CD4-positive, alpha-beta T cell treated with Interleukin-4 for 4 hours (primary cell): ENCODE measurements at places on chromosomes 11 and 22.

DNA sequence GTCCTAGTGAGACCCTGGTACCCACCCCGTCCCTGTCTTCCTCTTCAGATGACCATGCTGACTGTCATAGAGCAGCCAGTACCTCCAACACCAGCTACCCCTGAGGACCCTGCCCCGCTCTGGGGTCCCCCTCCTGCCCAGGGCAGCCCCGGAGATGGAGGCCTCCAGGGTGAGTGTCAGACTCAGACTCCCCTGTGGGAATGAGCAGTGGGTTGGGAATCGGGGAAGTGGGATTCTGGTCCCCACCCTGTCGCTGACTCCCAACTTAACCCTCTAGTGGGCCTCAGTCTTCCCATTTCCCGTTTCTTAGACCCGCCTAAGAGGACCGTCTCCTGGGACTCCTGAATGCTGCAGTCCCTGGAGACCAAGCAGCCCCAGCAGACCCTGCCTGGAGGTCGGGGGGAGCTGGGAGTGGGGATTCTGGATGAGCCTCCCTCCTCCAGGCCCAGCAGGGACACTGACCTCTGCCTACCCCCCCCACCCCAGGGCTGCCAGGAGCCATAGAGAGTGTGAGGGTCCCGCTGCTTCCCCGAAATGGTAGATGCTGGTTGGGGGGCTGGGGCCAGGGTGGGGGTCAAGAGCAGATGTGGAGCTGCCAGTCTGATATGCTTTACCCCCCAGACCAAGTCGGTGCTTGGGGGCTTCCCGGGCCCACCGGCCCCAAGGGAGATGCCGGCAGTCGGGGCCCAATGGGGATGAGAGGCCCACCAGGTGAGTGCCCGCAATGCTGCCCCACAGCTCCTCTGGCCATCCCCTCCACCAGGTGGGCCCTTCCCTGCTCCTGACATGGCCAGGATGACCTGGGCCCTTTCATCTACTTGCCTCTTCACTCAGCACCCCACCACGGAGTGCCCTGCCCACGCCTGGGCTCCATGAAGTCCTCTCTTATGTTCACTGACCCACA lies 25.5 kb downstream of the EMID1 start:
- no peak for DNase-seq

- DNase-seq: no peak
Observed at GRCh38 chr11:44518968-44519550, 46.4 kb upstream of the CD82 start.

DNA sequence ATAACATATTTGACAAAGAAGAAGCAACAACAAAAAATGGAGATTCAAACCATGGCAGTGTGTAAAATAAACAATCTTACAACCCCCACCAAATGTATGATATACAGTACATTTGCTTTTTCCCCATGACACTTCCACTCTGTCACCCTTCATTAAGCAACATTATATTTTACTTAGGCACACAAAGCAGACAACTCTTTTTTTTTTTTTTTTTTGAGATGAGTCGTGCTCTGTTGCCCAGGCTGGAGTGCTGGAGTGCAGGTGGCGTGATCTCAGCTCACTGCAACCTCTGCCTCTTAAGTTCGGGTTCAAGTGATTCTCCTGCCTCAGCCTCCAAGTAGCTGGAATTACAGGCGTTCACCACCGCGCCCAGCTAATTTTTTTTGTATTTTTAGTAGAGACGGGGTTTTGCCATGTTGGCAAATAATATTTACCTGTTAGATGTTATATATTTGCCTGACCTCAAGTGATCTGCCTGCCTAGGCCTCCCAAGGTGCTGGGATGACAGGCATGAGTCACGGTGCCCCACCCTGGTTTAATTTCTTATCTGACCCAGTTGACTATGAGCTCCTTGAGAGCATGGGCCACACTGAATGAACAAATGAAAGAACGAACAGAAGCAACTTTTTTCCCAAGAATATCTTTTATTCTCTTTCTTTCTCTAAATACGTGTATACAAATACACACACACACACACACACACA lies 5.5 kb upstream of the PCF11 start:
- no peak for DNase-seq

DNA sequence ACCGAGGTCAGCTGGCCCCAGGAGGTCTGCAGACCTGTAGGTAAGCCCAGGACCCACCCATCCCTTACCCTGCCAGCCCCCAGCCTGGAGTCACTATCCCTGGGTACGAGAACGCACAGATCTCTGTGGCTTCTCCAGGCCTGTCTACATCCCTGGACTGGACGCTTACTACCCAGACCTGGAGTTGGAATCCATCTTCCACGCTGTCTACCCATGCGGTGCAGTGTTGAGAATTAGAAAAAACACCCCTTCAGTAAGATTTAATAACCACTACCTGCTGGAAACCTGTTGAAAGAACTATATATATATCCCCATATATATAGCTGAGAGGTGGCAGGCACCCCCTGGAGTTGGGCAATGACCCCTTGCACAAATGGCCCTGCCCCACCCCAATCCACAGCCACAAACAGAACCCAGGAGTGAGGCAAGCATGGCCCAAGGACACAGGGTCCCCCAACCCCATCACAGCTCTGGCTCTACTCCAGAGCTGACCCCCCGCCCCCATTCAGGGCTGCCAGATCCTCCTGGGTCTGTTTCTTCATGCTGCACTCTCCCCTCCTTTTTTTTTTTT lies 17.7 kb upstream of the RGL4 start:
- DNase-seq: no peak

GRCh38 chr22:49364398-49364797 lies 463.3 kb downstream of the BRD1 start:
- no peak for DNase-seq

DNA sequence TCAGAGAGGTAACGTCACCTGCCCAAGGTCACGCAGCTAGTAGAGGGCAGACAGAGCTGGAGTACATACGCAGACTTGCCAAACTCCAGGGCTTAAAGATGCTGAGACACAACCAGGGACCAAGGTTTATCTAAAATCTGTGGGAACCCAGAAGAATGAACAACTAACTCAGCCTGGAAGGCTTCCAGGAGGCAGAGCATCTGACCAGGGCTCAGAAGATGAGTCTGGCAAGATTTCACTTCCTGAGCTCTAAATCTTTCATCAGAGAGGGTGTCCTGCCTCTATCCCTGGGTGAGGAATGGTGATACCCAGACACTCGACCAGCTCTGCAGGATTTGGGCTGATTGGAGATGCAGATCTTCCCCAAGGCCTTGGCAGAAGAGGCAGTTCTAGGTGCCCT lies 9.1 kb downstream of the GAL3ST1 start:
- no peak for DNase-seq

DNA sequence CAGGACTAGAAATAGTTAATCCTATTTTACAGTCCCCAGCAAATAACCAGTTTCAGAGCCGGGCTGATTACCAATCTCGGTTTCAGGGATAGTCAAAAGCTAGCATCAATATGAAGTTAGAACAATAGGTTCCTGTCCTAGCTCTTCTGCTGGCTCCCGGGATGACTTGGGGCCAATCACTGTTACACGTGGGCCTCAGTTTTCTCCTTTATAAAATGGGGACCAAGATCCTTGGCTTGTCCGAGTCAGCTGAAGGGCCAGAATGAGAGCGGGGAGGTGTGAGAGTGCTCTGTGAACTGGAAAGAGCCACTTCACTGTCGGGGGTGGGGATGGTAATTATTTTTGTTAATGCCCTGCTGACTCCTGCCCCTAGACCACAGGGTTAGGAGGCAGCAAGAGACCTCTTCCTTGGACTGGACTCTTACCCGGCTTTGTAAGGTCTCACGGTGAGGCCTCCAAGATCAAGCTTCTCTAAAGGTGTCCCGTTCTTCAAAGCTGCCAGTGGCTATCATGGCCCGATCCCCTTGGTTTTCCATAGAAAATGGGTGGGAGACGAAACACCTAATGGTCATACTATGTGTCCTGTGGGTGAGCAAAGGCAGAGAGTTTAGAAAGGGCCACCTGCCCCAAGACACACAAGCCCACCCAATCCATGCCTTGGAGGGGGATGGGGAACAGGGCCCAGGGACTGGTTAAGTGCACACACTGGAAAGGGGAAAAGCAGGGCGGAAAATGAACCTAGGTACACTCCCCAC lies 1.4 kb downstream of the UCP2 start:
- peak; percentile 29 for DNase-seq

DNA sequence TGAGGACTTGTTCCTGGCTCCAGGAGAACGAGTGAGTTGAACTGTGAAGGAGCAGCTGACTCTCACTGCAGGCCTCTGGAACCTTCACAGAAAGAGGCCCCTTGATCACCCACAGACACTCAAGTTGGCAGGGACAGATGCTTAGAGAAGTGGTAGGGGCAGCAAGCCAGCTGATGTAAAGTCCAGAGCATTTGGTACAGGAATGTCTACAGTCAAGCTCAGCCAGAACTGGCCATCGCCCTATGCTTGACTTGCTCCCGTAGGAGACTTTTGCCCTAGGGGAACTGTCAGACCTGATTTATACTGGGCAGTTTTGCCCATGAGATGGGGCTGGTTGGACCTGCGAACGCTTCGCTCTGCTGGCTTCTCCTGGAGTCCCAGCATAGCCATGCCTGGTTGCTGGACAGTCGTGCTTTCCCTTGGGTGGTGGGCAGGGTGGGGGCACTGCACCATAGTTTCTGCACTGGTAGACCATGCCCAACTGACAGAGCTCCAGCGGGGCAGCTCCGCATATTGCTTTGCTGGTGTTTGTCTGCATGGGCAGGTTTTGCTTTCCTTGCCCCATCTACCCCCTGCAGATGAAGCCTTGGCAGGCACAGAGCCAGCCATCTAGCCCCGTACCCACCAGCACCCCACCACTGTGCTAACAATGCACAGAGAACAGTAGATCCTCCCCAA lies 977.7 kb downstream of the JRKL start:
- no peak for DNase-seq

GRCh38 chr11:60040109-60040508 lies at the start of gene OOSP2:
TSS of gene OOSP2 (plus strand) at chr11:60040409. CDS start at chr11:60040460, 51 bp downstream.
- DNase-seq: no peak

DNA sequence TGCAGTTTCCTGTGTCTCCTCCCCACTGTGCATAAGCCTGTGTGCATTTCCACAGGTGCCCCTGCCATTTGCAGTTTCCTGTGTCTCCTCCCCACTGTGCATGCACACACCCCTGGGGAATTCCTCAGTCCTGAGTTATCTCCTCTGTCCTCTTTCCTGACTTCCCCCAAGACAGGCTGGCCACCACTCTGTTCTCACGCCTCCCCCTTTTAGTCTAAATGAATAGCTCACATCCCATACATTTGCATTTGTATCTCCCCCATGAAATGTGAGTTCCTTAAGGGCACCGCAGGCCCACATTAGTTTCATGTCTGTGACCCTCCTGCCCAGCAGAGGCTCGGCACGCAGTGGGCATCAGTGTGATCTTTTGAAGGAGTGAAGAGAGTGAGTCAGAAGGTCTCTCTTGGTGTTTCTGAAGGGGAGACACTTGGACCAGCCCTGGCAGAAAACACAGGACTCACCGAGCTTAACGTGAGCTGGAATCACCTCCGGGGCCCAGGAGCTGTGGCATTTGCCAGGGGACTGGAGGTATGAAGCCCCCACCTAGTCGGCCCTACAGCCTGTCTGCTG lies 6.2 kb downstream of the LRRC74B start:
- DNase-seq: no peak

DNA sequence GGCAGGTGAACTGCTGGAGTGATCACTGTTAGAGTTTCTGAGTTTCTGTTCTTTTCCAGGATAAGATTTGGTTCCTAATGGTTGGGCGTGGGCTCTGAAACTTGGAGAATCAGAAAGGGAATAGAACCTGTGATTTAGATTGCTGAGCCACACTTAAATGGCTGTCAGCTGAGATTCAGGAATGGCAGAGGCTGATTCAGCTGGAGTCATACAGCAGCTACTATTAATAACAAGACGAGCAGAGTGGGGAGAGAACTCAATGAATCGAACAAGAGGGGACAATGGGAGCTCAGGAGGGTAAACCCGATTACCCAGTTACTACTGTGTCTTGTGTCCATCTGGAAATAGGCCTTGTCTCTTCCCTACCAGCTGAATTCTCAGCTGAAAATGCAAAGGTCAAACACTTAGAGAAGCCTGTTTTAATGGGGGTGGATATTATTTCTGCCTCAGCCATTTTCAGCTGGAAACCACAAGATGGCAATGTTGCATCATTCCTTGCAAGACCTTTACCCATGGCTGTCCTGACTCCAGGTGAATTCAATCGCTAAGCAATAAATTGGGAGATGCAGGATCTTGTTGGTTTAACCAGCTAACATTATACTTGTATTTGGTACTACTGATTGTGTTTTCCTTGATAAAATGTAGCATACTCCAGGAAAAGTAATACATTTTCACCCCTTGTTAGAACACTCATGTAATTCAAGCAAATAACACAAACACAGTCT lies 104.5 kb upstream of the RAG2 start:
- DNase-seq: peak; percentile 7

DNA sequence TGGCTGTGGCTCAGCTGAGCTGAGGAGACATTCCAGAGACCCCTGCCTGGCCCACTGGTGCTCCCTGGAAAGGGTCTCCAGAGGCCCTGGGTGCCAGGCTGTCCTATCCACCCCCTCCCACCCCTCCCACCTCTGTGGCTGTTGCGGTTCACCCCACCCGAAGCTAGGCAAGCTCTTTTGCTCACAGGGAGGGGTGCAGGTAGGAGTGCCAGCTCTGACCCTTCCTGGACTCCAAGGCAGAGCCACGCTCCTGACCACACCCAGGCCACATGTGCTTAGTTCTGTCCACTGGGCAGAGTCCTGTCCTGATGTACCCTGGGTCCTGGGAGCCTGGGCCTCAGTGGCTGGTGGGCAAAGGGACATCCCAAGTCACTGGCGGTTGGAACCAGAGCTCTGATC lies 16.4 kb downstream of the IL17REL start:
- no peak for DNase-seq

DNA sequence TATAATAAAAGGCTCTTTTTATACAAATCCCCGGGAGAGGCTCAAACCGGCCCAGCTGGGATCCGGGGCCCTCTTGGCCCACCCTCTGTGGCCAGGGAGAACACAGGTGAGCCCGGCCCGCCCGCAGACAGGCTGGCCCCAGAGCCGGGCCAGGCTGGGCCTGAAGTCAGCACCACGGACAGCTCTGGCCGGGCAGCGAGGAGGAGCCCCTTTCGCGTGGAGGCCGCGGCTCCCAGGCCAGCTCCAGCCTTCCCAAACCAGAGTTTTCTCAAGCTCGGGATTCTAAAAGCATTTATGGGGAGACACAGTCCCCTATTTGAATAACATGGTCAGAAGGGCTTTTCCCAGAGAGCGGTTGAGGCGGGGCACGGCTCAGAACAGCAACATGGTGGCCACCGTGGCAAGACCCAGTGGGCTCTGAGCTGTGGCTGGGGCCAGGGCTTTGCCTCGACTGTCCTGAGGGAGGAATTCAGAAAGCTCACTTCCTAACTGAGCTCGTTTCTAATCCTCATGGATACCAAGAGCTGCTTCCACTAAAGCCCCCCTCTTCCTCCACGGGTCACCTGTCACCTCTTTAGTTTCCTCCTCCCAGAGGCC lies 115.4 kb downstream of the BRD1 start:
- no peak for DNase-seq
